Posterior vena cava (tissue), 2 donors: ENCODE measurements at places on chromosomes 1 and 21.

GRCh38 chr1:147579532-147579931 is 38.2 kb downstream of the BCL9 start:
- no peak for DNase-seq

- no peak for DNase-seq
These were observed 209.4 kb downstream of the PTPRC start for GRCh38 chr1:198848206-198848605.

- DNase-seq, result no peak
These were observed 201.5 kb downstream of the PDE4B start for GRCh38 chr1:65994223-65994622.

- no peak for DNase-seq
These were observed 39.6 kb downstream of the FRRS1 start for GRCh38 chr1:99726818-99727217.

GRCh38 chr1:18630511-18631495 is at the start of gene PAX7:
Gene PAX7 (plus strand): TSS chr1:18630846. CDS start chr1:18631604, 758 bp downstream.
- DNase-seq, result peak; percentile 72

GRCh38 chr1:93673163-93673829 is 8.3 kb downstream of the BCAR3 start:
- no peak for DNase-seq

DNA sequence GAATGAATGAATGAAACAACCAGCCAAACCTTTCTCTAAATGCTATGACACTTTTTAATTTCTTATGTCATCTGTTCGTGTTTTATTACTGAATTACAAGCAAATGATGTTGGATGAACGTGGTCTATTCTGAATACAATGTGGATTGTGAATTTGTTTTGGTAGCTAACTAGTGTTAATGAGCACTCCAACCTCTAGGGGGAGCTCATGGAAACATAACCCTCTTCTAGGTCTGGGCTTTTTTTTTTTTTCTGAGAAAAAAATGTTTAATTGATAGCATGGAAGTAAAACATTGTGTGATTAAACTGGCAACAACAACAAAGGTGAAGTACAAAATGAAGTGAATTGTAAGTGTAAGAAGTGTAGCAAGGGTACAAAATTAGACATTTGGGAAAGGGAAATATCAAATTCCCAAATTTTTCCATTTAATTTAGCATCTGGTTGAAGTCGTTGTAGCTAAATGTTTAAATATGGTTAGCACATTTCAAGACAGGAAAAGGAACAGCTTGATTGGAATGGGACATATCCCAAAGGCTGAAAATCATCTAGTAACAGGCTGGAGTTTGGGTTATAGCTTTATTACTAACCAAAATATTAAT is 42.6 kb upstream of the PTGS2 start:
- DNase-seq, result no peak

- no peak for DNase-seq
These were observed 197.6 kb upstream of the ADAMTS5 start for GRCh38 chr21:27164208-27165177.

DNA sequence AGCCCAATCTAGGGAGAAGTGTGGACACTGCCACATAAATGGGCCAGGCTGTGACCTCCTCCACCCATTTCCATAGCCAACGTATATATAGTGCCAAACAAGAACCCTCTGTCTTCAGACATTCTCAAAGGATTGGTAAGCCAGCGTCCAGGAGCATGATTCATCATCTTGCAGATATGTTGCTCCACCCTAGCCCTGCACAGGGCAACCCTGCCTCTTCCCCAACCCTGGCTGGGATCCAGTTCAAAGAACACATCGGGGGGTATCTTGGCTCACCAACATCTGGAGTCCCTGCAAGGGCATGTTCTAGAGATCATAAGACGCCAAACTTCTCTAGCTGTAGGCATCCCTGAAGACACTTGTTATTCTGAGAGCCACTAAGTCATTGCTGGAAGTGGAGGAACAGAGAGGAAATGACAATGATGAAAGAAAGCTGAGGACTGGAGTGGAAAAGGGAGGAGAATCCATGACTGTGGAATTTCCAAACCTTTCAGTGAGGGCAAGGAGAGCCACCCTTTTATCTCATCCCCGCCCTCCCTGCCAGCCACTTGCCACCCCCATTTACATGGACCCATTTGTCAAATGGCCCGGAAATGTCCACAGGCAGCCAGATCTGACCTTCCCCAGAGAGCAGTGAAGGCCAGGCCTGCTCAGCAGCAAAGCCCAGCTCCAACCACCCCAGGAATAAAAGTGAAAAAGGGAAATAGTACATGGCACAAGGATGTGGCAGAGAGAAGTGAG is 144.1 kb upstream of the CTTNBP2NL start:
- no peak for DNase-seq

GRCh38 chr1:42736152-42736551 is 3.9 kb downstream of the CLDN19 start:
- peak; percentile 65 for DNase-seq

DNA sequence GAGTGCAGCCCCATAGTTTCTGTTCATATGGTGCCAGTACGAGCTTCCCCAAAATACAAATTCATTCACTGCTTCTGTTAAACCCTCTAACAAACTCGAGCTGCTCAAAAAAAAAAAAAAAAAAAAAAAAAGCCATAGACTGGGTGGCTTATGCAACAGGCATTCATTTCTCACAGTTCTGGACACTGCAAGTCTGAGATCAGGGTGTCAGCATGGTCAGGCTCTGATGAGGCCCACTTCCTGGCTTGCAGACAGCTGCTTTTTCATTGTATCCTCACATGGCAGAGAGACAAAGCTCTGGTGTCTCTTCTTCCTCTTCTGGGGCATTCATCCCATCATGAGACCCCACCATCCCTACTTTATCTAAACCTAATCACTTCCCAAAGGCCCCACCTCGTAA is 121.6 kb downstream of the PTBP2 start:
- DNase-seq, result no peak

DNA sequence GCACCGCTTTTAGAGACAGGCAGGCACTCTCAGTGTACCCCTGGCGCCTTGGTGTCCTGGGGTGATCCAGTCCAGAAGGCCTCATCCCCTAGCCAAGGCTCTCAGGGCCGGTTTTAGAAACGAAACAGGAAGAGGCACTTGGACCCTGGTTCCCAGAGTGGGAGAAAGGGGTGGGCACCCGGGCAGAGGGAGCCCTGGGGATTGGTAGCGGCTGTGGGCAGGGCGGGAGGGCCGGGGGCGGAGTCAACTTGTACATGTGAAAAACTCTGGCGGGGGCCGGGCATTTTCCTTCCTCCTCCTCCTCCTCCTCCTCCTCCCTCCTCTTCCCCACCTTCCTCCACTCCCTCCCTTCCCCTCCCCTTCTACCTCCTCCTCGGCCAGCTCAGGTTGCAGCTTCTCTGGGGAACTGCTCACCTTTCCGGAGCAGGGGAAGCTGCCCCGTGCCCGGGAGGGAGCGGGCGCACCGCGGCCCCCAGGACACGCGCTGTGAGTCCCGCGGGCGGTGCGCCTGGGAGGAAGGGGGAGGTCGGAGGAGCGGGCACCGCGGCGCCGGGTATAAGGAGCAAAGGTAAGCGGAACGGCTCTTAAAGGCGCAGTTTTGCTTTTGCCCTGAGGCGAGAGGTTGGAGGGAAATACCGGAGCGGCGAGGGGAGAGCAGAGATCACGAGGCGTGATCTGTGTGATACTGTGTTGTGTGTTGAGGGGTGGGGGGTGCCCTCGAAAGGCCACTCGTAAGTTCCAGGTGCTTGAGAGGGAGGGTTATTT is at the start of gene CDK18:
TSS of gene CDK18 (plus strand) at position 359 of the 765 bp plus-strand sequence. CDS start 18,499 bp downstream, outside the sequence.
- no peak for DNase-seq

GRCh38 chr21:20789729-20790500 is 208.3 kb upstream of the NCAM2 start:
- DNase-seq, result no peak

GRCh38 chr1:198088360-198089071 is 68.3 kb upstream of the NEK7 start:
- DNase-seq, result no peak

- DNase-seq, result no peak
These were observed 15.4 kb downstream of the ANGPTL7 start for GRCh38 chr1:11204396-11205190.

DNA sequence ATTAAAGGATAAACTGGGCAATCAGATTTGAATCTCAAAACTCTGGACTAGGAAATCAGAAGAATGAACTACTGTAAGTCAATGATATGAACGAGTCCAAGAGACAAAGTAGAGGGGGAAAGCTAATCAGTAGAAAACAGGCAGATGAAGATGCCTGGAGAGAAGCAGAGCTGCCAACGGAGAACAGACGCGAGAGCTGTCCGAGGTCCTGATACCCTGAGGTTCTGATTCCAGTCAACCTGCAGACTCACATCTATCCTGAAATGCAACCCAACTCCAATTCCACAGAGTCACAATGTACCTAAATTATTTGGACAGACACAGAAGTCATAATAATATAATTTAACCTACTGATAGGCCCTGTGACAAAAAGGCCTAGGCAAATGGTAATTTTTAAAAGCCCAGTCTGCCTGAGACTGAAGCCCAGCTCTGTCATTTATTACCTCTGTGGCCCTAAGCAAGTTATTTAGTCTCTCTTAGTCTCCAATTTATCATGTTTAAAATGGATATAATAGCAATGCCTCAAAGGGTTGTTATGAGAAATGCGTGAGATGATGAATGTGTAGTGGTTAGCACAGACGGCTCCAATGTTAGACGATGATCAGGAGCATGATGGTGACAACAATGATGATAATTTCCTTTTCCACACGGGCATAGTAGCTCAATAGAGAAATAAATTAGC is 33.4 kb downstream of the RGS7 start:
- DNase-seq, result no peak

- no peak for DNase-seq
These were observed 85.9 kb downstream of the TYW3 start for GRCh38 chr1:74818661-74819456.

DNA sequence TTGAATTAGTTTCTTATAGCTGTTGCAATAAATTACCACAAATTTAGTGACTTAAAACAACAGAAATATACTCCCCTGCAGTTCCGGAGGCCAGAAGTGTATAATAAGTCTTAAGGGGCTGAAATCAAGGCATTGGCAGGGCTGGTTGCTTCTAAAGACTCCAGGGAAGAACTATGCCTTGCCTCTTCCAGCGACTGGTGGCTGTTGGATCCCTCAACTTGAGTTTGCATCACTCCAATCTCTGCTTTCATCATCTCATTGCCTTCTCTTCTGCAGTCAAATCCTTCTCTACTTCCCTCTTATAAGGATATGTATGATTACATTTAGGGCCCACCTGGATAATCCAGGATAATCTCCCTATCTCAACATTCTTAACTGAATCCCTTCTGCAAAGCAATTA is 19.1 kb upstream of the MED18 start:
- no peak for DNase-seq

DNA sequence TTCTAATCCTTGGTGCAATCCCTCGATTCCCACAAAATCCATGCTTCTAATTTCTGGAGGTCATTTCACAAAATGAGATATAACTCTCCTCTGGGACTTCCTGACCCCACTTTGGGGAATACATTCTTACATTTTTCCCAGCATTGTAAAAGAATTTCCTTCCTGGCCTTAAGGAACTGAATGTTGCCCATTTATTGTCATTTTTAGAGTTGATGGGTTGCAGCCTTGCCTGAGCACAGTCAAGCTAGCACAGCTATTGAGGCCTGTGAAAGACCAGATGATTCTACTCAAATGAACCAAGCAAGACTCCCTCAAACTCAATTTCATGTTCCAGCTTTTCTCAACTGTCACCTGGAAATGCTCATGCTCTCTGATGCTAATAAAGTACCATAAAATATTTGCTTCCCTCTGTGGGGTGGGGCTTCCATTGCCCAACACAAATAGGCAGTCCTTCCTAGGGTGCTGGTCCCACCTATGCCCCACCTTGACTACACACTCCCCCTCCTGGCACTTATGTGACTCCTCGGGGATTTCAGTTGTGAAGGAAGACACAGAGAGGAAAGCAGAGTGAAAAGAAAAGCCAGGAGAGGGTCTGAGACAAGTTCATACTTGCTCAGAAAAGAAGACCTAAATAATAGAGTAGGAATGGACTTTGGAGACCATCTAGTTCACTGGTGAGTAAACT is 24.0 kb upstream of the CDC7 start:
- no peak for DNase-seq

DNA sequence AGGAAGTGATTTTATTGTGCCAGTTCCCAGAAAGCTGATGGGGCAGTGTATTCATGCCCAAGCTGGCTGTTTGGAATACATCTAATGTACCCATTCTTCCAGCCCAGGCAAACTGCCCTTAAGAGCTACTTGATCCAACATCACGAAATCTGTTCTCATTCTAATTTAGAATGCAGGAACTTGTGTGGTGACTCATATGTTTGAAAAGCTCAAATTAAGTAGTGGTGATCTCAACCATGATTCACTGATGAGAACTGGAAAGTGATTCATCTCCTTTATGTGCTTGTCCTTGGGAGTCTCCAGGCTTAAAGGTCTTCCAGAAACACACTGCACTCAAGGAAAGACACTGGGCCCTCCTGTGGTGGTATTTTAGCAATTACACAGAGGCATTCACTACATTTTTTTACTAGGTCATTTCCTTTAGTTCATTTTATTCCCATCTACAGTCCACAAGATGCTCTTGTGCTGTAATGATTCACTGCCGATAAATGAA is 65.4 kb downstream of the RPE65 start:
- no peak for DNase-seq

DNA sequence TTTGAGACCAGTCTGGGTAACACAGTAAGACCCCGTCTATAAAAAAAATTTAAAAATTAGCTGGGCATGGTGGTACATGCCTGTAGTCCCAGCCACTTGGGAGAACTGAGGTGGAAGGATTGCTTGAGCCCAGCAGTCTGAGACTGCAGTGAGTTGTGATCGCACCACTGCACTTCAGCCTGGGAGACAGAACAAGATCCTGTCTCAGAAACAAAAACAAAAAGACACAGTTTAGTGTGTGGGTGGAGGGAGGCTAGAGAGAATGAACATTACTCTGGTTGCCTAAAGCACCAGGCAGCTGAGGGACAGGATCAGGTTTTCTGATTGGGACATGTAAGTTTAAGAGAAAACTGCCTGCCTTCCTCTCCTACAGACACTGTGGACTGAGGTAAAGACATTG is 42.3 kb downstream of the VAMP4 start:
- no peak for DNase-seq

DNA sequence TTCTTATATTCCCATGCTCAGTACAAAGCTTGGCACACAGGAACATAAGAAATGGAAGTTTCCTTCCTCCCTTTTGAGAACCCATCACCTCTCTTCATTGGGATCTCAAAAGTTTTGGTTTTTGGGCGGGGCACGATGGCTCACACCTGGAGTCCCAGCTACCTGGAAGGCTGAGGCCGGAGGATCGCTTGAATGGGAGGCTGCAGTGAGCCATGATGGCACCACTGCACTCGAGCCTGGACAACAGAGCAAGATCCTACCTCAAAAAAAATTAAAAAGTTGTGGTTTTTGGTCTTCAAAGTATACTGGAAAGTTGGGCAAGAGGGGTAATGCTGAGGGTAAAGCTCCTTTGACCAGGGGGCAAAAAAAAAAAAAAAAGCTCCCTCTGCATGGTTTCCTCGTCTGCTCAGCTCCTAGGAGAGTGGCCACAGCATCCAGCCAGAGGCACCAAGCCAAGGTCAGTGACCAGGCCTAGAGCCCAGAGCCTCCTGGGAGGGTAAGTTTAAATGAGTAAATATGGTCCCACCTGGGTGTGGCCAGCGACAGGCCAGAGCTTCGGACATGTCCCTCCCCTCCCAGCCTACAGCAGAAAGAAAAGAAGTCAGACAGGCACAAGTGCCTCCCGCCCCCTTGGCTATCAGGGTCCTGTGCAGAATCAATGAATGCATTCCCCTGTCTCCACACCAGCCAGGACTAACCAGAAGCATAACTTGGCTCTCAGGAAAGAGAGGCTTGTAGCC is 5.0 kb downstream of the MEF2D start:
- DNase-seq, result peak; percentile 91

GRCh38 chr1:86848654-86849053 is 65.3 kb downstream of the SELENOF start:
- no peak for DNase-seq
